ENCODE measurements at places on chromosomes 11 and 22. TPM values are rescaled to one million over a fixed set of nuclear protein-coding genes. Genes with fewer than 3 reads are reported as not detected.

TST gene
- total RNA-seq: 50.8 TPM

DGAT2 gene
- total RNA-seq: 26.0 TPM

GAB4 gene
- total RNA-seq: not detected

GTSE1 gene
- total RNA-seq: 2.2 TPM

DNA sequence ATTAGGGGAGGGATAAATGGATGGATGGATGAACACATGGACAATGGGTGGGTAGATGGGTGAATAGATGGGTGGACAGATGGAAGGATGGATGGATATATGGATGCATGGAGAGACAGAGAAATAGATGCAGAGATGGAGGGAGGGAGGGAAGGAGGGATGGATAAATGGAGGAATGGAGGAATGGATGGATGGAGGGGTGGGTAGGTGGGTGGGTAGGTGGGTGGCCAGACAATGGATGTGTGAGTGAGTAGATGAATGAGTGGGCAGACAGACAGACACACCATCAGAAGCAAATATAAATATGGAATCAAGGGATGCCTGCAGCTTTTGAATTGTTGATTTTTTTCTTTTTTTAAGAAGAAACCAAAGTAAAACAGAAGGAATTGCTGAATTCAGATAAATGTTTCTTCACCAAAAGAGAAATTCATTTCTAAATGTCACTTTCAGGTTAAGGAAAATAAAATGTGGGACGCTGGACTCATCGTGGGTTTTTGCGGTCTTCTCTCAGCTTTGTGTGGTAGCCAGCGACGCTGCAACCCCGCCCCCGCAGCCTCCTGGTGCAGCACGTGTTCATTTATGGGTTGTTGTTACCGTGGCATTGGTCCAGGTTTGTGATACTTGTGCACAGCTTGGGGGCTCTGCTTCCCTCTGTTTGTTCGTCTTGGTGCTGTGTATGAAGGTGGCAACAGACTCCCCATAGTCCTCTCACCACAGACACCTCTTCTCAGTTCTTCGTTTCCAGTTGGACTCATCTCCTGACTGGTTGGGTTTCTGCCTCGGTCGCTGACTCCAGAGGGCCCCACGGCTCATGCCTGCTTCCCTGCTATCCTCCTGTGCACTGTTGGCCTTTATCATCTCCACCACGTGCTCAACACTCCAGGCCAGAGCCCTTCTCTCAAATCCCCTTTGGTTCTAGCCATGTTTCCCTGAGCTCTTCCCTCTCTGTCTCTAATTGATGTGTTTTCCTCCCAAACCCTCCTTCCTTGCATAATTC, 76.4 kb downstream of the CDKN1C start:
- peaks cover 53% of the 10 kb centered on the region for H3K4me1 ChIP-seq
- H3K4me3 ChIP-seq: no peak overlapping the region
- H3K27ac ChIP-seq: peak overlapping the region; percentile 69

GRCh38 chr11:110366291-110366690, 63.5 kb upstream of the FDX1 start:
- no peaks in the 10 kb centered on the region for H3K36me3 ChIP-seq
- DNase-seq: no peak
- H3K4me1 ChIP-seq: peaks cover 7% of the 10 kb centered on the region
- no peaks in the 10 kb centered on the region for H3K27me3 ChIP-seq
- no peak overlapping the region for H3K27ac ChIP-seq

GRCh38 chr11:84044706-84045105, 758.5 kb upstream of the CCDC90B start:
- no peaks in the 10 kb centered on the region for H3K27me3 ChIP-seq
- no peak for DNase-seq
- no peak overlapping the region for H3K4me3 ChIP-seq
- H3K4me1 ChIP-seq: no peaks in the 10 kb centered on the region
- no peak overlapping the region for H3K27ac ChIP-seq

DNA sequence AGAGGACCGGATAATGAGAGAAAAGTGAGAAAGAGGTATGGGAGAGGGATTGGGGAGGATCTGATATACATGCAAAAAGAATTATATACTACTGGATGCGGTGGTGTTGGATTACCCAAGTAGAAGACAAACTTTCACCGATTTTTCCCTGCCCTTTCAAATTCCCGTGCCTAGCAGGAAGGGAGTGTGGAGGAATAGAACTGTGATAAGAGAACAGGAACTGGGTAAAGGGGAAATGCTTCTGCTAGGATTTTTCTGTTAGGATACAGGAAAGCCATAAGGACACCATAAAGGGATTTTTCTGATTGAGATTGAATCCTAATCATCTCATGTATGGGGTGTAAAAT, 480 bp upstream of the MTMR2 start:
- no peaks in the 10 kb centered on the region for H3K27me3 ChIP-seq
- peak overlapping the region; percentile 88 for H3K4me3 ChIP-seq
- no peak for DNase-seq
- no peaks in the 10 kb centered on the region for H3K36me3 ChIP-seq

DNA sequence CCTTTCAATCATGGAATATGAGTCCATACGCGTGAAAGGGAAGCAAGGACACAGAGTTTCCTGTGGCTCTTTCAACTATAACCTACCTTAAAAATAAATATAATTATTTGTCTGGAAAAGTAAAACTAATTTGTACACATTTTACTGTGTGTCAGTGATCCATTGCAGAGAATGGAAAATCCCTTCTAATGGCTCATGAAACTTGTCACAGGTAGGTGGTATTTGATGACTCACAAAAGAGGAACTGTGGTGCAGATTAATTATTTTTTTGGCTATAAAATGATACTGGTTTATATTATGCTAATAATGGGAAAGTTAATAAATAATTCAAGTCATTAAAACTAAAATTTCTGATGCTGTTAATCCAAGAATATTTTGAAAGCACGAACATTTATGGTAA, 792.2 kb downstream of the METTL15 start:
- H3K36me3 ChIP-seq: no peaks in the 10 kb centered on the region
- H3K4me3 ChIP-seq: no peak overlapping the region
- DNase-seq: no peak

DNA sequence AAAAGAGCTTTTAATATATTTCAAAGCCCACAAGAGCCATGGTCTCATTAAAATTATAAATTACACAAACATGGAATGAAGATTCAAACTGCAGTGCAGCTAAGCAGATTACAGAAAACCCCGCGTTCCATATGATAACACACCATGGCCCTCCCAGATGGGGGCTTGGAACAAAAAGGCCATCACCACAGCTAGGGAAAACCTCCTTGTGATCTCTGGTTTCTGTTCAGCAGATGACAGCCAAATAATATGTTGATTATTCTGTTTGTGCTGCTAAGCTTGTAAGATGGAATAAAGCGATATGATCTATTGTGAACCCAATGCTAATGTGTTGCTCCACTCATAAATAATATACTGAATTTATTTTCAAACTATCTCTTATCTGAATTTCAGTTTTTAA, 28.5 kb downstream of the IMMP1L start:
- H3K27me3 ChIP-seq: no peaks in the 10 kb centered on the region
- no peaks in the 10 kb centered on the region for H3K4me1 ChIP-seq
- H3K4me3 ChIP-seq: no peak overlapping the region
- DNase-seq: no peak

DNA sequence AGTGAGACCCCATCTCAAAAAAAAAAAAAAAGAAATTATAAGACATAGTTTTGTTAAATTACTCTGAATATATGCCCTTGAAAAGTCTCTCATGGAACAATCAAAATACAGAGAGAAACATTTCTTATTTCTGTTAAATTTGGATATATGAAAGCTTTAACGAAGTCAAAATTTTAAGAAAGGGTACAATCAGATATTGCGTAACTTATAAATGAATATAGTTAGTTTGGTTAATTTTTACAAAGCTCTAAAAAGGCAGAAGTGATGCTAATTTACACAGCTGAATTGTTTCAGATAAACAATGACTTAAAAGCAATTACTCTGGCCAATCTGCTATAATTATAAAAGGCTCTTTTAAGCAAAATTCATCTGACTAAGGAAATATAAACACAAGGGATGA, 611.6 kb upstream of the CCDC179 start:
- H3K27ac ChIP-seq: no peak overlapping the region
- no peaks in the 10 kb centered on the region for H3K27me3 ChIP-seq
- no peak overlapping the region for H3K4me3 ChIP-seq
- DNase-seq: no peak
- H3K36me3 ChIP-seq: no peaks in the 10 kb centered on the region

GRCh38 chr11:104858882-104859775, 39.1 kb downstream of the CASP12 start:
- no peaks in the 10 kb centered on the region for H3K36me3 ChIP-seq
- no peak for DNase-seq
- H3K27ac ChIP-seq: no peak overlapping the region

GRCh38 chr11:8480858-8481257, 113.2 kb downstream of the STK33 start:
- no peaks in the 10 kb centered on the region for H3K36me3 ChIP-seq
- H3K27ac ChIP-seq: no peak overlapping the region
- H3K4me1 ChIP-seq: no peaks in the 10 kb centered on the region
- H3K27me3 ChIP-seq: no peaks in the 10 kb centered on the region
- DNase-seq: no peak

Data from vagina (tissue), 2 donors.